Fibroblast of pulmonary artery (primary cell): ENCODE measurements at places on chromosomes 2 and 18.

DNA sequence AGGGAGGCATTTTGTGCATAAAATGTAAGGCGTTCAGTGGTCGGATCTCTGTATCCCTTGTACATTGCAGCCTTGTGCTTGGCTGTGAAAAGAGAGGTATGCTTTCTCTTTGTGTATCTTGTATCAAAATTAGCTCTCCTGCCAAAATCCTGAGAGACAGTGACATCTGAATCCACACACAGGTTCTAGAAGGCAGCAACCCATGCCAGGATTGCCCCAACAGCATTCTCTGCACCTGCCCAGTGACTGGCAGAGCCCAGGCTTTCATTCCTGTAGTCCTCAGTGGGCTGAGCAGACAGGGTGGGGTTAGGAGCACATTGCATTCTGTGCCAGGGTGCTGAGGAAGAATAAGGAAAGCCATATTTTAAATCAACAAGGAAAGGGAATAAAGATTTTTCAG, 740.3 kb upstream of the RAB6C start:
- DNase-seq: no peak

DNA sequence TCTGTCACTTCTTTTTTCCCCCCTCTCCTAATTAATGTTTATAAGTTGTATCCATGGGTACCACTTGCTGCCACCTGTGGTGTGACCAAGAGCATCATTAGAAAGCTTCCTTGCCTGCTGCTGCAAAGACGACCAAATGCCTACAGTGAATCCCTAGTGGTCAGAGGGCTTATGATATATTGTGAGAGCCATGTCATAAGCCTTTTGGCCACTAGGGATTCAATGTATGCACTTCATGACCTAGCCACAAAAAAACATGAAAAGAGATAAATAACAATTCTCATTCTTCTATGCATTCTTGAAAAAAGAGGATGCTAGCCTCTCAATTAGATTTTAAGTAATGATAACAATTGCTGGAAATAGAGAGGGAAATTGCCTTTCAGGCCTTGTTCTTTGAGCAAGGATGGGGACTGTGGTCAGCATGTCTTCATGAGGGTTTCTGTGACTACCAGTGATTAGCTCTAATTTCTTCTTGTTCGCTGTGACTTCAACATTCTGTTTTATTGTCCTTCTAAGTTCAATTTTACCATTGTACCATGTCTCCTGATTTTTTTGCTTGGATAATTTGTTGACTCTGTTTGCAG, 435.3 kb downstream of the TGIF1 start:
- DNase-seq: no peak

GRCh38 chr2:24459224-24460161, 31.6 kb upstream of the NCOA1 start:
- DNase-seq: no peak

- peak; percentile 95 for DNase-seq
These were observed 418.2 kb upstream of the ZEB2 start for GRCh38 chr2:144937910-144938709.

DNA sequence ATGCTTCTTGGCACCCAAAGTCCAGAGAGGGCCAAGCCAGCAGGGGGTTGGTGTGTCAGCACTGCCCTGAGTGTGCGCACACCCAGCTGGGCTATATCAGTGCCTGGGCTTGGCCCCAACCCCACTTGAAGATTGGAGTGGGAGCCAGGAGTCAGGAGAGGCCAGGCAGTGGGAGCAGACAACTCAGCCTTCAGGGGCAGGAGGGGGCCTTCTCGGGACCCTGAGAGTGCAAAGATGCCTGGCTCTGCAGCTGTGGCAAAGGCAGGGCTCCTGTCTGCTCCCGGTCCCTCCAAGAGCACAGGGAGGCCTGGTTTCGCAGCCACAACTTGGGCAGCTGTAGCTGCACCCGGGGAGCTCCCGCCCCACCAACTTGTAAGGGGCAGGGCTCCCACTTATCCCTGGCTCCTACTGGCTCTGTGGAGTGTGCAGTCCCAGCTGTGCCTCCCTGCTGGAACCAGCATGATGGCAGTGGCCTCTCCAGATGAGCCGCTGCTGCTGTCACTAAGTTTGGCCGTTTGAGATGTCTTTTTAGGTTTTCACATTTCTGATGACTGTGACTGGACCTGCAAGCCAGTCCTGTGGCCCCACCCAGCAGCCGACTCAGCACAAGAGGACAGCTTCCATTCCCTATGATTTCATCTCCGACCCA, 148.8 kb upstream of the HS6ST1 start:
- no peak for DNase-seq

DNA sequence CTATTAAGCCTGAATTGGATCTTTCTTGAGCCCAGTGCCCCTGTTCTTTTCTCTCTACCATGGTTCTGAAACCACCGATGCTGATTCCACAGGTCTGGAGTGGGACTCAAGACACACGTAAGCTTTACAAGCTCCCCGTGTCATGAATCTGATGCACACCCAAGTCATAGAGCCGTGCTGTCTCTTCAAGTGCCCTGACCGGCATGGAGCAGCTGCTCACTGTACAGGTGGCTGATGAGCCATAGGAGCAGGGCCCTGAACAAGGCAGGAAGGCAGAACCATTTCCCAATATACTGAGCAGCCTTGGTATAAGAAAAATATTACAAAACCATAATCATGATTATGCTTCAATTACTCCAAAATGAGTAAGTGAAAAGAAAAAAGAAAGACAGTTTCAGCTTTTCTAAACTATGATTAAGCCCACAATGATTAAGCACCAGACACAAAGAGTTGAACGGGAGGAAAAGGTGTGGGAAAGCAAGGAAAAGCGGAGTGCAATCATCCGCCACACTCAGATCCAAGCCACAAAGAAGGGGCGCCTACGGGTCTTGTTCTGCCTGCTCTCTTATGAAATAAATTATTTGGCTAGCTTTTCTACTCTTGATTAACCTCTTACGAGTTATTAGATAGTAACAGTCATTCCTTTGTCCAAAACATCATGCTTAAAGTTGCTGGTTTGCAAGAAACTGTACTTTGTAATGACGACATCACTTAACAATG, 41.7 kb downstream of the NOL10 start:
- DNase-seq: no peak

- no peak for DNase-seq
These were observed 110.2 kb upstream of the UNC80 start for GRCh38 chr2:209661286-209661894.

DNA sequence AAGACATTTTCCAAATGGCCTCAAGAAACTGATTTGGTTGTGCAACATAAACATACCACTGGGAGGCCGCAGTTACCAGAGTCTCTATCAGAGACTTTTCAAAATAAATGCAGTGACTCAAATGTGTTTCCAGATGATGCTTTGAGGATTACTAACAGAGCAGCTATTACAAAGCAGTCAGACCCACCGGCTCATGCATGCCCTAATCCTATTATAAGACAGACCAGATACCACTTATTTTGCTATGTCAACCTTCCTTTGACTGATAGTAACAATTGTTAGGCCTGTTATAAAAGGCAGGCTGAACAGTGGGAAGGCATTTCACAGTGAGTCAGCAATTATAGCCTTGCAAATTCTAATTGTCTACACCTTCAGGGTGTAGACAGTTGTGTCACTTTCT, 217.7 kb downstream of the LRRTM1 start:
- peak; percentile 60 for DNase-seq

GRCh38 chr2:154886316-154886715, 187.8 kb downstream of the KCNJ3 start:
- DNase-seq: no peak

- no peak for DNase-seq
These were observed 627 bp upstream of the CRACDL start for GRCh38 chr2:98936353-98937351.

DNA sequence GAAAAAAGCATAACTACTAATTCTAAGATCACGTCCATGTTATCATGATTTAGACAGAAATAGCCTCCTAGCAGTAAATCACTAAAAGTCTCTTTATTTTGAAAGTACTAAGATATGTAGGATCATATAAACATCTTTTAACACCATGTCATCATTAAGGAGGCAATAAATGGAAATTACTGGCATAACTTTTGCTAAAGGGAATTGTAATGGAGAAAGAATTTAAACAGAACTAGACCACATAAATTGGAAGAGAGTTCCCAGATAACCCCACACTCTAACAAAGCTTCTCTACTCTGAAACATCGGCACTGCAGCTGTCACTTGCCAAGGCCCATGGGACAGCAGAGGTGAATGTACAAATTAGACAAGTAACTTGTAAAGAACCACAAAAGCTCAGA, 29.5 kb downstream of the STK39 start:
- no peak for DNase-seq

- no peak for DNase-seq
These were observed 2.5 kb upstream of the DHRS9 start for GRCh38 chr2:169066897-169067296.

- no peak for DNase-seq
These were observed 882.1 kb upstream of the PIK3C3 start for GRCh38 chr18:41072946-41073345.

- DNase-seq: no peak
These were observed 1186.2 kb upstream of the FAM98A start for GRCh38 chr2:34785206-34785785.

GRCh38 chr18:68435581-68435980, 279.3 kb downstream of the TMX3 start:
- no peak for DNase-seq

DNA sequence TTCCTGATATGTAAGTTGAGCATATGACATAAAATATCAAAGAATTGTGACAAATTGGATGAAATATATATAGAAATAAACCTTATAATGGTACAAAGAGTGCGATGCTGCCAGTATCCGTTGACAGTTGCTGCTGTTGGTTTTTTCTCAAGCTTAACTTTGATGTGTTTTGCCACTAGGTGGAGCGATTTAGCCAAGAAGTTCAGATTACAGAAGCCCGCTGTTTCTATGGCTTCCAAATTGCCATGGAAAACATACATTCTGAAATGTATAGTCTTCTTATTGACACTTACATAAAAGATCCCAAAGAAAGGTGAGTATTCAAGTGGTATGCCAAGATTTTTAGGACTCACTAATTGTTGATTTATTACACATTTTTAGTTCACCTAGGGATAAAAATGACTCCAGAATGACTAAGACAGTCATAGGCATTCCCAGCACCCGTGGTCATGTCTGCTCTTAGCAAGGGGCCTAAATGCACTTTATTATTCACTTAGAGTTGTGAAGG, 2.1 kb downstream of the RRM2 start:
- DNase-seq: peak; percentile 85

- no peak for DNase-seq
These were observed 674.3 kb downstream of the STK39 start for GRCh38 chr2:167572883-167573619.

DNA sequence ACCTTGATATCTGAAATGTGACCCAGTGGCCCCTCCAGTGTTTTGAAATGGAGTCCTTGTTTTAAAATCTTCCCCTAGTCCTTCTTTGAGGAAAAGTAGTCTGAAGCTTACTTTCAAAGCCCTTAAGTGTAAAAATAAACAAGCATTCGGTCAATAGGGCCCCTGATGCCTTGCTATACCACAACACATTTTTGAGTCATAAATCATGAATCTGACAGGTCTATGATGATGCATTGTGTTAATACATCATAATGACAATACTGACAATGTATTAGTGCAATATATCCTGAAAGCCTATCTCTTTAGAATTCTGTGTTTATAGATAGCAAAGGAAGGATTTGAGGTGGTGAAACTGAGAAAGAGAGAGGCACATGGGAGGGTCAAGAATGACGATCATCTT, 464.2 kb downstream of the MEIS1 start:
- DNase-seq: no peak

GRCh38 chr2:239173301-239173700, 227.5 kb downstream of the HDAC4 start:
- no peak for DNase-seq

- no peak for DNase-seq
These were observed 317.0 kb upstream of the MMADHC start for GRCh38 chr2:149904352-149905175.

DNA sequence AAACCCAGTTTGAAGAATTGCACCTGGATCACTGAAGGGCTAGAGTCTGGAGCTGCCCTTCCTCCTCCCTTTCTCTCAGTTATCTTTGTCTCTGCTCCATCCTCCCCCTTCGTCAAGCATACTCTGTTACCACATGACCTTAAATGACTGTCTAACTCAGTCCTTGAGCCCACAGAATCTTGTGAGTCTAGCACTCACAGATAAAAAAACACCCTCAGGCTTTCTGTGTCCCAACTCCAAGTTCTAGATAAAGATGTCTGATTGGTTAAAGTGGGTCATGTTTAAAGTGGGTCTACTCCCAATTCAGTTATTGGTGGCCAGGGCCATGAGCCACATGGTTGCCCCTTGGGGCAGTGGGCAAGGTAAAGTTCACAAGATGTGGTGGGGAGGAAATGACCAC, 53.5 kb upstream of the CYP1B1 start:
- DNase-seq: no peak

- DNase-seq: peak; percentile 36
These were observed 35.6 kb upstream of the ZSWIM2 start for GRCh38 chr2:186884587-186884986.

- DNase-seq: no peak
These were observed 95.5 kb upstream of the ATG16L1 start for GRCh38 chr2:233156001-233156400.
